ENCODE measurements at places on chromosomes 2 and 18.
A peak's percentile ranks its signal among the peaks of the same experiment; 100 is the strongest.

DNA sequence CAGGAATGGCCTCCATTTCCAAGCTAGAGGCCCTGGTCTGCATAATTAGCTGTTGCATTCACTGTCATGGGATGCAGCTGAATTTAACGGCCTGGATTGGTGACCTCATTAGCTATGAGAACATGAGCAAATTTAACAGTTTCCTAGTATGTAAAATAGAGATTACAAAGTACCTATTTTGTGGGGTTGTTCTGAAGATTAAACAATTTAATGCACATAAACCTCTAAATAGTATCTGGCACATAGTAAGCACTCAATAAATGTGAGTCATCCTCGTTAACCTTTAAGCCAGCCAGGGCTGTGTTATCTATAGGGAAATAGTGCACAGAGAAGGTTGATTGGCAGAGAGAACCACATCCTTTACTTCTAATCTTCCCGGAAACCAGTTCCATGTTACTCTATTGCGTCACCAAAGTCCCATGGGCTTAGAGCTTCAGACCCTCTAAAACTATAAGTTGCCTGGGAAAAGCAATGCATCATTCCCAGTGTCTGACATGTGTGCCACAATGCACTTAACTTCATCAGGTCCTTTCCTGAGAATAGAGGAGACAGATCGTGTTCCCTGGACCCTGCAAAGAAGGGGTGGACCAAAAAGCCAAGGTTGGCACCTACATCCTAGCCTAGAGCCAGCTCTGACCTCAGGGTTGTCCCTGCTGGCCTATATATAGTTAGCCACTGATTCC lies 196.5 kb downstream of the LNPK start:
- DNase-seq, result no peak

- DNase-seq, result no peak
These were observed 490 bp downstream of the NDUFS1 start for GRCh38 chr2:206158563-206159345.

- peak; percentile 62 for DNase-seq
These were observed 19.4 kb downstream of the DOK1 start for GRCh38 chr2:74573747-74574562.

DNA sequence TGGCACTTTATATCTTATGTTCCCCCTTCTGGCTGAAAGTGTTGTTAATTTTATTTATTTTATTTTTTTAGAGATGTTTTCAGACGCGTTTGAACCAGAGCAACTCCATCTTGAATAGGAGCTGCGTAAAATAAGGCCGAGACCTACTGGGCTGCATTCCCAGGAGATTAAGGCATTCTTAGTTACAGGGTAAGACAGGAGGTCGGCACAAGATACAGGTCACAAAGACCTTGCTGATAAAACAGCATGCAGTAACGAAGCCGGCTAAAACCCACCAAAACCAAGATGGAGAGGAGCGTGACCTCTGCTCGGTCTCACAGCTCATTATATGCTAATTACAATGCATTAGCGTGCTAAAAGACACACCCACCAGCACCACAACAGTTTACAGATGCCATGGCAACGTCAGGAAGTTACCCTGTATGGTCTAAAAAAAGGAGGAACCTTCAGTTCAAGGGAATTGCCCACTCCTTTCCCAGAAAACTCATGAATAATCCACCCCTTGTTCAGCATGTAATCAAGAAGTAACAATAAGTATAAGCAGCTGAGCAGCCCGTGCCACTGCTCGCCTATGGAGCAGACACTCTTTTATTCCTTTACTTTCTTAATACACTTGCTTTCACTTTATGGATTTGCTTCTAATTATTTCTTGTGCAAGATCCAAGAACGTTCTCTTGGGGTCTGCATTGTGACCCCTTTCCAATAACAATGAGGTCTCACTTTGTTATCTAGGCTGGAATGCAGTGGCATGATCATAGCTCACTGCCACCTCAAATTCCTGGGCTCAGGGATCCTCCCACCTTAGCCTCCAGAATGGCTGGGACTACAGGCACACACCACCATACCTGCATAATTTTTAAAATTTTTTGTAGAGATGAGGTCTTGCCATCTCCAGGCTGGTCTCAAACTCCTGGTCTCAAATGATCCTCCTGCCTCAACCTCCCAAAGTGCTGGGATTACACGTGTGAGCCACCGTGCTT lies 55.9 kb downstream of the CACNB4 start:
- DNase-seq, result peak; percentile 8

DNA sequence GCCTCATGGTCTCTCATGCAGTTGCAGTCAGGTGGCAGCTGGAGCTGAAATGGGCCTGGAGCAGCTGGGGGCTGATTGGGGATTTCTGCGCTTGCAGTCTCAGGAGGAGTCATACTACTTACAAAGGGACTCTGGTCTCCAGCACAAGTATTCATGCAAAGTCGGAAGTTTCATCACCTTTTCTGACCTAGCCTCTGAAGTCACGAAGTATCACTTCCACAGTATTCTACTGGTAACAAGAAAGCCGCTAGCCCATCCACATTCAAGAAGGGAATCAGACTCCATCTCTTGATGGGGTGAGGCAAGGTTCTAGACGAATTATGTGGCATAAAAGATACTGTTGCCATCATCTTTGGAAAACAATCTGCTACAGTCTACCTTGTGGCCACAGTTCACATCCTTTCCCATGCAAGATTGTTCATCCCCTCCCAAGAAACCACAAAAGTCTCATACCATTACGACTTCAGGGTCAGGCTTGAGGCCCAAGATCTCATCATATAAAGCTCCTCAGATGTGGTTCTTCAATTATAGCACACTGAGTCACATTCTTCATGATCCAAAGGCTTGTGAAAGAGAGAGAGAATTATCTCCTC lies 95.3 kb downstream of the SMC6 start:
- DNase-seq, result no peak

- no peak for DNase-seq
These were observed 129.1 kb downstream of the NRP2 start for GRCh38 chr2:205811387-205811786.

DNA sequence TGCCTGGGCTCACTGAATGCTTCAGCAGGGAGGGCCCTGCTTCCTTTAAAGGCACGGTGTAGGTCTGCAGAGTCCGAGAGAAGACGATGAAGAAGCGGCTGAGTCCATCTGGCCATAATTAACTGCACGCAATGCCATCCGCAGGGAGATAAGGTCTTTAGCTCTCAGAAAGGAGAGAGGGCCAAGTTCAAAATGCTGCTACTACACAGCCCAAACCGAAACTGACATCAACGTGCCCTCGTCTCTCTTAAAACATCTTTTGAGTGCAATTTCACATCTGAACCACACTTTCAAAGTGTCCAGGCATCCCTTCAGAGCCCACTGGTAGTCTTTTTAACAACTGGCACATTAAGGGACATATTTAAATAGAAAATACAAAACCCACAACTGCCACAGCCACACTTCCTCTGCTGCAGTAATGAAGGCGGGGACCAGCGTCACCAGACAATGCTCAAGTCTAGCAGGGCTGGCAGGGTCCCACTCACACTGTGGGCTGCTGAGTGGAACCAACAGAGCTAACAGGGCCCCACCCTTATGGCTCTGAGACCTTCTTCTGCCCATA lies 35.8 kb downstream of the ST3GAL5 start:
- peak; percentile 87 for DNase-seq

GRCh38 chr2:143928613-143929012 lies 591.3 kb downstream of the ZEB2 start:
- no peak for DNase-seq

DNA sequence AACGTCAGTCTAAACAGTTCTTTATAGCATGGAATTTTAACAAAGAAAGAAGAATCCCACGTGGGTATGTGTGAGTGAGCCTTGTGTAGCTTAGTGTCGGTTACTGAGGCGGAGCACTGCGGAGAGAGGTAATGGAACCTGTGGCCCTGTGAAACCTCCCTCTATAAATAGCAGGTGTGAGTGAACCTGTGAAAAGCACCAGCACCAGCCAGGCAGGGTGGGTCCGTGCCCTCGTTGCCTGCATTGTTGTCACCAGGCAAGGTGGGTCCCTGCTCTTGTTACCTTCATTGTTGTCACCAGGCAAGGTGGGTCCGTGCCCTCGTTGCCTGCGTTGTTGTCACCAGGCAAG lies 4.7 kb downstream of the CTDP1 start:
- peak; percentile 17 for DNase-seq

DNA sequence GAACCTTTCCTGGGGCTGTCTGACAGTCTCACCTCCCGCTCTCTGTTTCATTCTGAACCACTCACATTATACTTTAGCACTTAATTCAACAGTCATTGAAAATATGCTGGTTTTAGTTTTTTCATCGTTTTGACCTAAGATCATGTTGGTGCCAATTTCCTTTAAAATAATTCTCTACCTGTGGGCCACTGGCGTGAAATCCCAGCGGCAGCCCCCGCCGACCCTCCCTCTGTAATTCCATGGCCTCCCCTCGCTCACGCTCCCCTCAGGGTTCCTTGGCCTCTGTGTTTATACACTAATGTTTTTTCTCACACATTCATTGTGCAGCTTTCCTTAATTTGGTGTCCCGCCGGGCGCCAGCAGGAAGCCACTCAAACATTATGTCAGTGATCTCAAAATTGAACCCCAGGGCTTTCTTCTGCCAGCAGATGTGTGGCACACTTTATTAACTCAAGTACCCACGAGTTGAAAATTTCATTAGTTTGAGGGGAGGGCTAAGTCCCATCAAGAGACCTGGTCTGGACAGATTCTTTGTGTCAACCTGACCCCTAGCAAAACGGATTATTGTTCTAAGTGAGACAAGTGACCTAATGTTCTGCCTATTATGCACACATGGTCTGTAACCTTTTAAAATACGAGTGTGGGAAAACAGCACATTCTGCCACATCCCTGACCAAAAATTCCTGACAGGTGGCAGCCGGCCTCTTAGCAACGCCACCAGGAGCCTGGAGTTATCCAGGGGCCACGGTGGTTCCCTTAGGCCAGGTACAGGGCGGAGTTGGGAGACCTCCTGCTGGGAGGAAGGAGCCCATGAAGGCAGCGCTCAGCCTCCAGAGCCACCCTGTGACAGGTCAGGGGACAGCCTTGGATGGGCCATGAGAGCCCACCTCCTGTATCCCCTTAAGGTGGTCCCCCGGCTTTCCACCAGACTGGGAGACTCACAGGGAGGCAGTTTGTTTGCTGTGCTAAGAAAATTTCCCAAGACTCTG lies 53.1 kb downstream of the APOB start:
- no peak for DNase-seq

- no peak for DNase-seq
These were observed 19.9 kb downstream of the ARMC9 start for GRCh38 chr2:231218366-231218765.

DNA sequence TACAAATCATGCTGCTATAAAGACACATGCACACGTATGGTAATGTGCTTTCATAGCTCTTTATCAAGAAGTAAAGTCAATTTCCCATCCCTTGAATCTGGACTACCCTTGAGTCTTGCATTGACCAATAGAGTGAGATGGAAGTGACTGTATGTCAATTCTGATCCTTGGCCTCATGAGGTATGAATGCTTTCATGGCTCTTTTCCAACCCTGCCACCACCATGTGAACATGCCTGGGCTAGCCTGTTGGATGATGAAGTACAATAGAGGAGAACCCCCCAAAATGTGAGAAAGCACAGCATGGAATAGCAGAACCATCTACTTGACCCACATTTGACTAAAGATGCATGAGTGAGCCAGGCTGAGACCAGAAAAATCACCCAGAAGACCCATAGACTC lies 237.0 kb downstream of the NYAP2 start:
- no peak for DNase-seq

GRCh38 chr18:62839874-62840713 lies 124.8 kb downstream of the PHLPP1 start:
- no peak for DNase-seq

DNA sequence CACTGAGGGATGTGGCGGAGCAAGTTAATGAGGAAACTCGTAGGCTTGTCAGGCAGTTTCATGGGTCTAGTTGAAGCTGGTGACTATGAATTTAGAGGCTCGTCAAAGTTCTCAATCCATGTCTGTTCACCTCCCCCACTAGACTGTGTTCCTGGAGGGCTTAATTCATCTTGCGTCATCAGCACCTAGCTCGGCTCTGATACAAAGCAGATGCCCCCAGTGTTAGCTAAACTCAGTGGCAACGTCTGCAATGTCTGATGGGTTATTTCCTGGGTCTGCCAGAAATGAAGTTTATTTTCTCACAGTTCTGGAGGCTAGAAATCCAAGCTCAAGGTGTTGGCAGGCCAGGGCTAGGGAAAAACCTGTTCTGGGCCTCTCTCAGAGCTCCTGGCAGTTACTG lies 140.6 kb downstream of the PID1 start:
- no peak for DNase-seq

GRCh38 chr2:182019731-182020130 lies 34.1 kb downstream of the PPP1R1C start:
- DNase-seq, result no peak

- no peak for DNase-seq
These were observed 172.8 kb downstream of the GLI2 start for GRCh38 chr2:120908314-120908975.

- no peak for DNase-seq
These were observed 209.8 kb downstream of the PHLPP1 start for GRCh38 chr18:62925031-62925688.

- no peak for DNase-seq
These were observed 83.9 kb upstream of the PGAP1 start for GRCh38 chr2:197010200-197011020.

- no peak for DNase-seq
These were observed 272.9 kb downstream of the PAX3 start for GRCh38 chr2:222025881-222026271.

GRCh38 chr2:101012054-101012705 lies 10.1 kb downstream of the RPL31 start:
- no peak for DNase-seq

DNA sequence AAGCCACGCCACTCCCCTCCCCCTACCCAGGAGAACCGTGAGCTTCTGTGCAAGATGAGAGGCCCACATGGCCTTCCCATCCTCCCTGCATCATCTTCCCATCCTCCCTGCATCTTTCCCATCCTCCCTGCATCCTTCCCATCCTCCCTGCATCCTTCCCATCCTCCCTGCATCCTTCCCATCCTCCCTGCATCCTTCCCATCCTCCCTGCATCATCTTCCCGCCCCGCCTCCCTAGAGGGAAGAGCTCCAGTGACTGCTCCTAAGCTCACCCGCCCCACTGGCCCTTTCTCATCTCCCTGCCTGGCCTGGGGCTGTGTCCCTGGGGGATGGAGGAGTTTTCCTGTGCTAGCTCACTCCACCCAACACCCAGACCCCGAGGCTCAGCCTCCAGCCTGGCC lies 93.3 kb upstream of the ASAP2 start:
- no peak for DNase-seq

GRCh38 chr2:23537991-23538390 lies 153.0 kb downstream of the KLHL29 start:
- DNase-seq, result no peak

- DNase-seq, result no peak
These were observed 10.2 kb downstream of the LPIN2 start for GRCh38 chr18:3002732-3003131.

GRCh38 chr2:196369967-196370366 lies 198.6 kb upstream of the STK17B start:
- no peak for DNase-seq

- no peak for DNase-seq
These were observed 163.6 kb upstream of the RBMS1 start for GRCh38 chr2:160657196-160657595.

GRCh38 chr2:23404426-23404825 lies 19.4 kb downstream of the KLHL29 start:
- DNase-seq, result no peak

GRCh38 chr18:58105206-58105887 lies 61.3 kb downstream of the NEDD4L start:
- no peak for DNase-seq

Measured in CD4-positive, alpha-beta T cell treated with Interleukin-4 for 4 hours (primary cell).